ENCODE measurements at places on chromosomes 1 and 21.

GRCh38 chr1:93114391-93114790 is 35.3 kb downstream of the MTF2 start:
- no peak for DNase-seq

GRCh38 chr1:110880708-110881374 is 7.9 kb downstream of the CD53 start:
- DNase-seq, result no peak

GRCh38 chr1:97352936-97353382 is 567.9 kb downstream of the DPYD start:
- no peak for DNase-seq

DNA sequence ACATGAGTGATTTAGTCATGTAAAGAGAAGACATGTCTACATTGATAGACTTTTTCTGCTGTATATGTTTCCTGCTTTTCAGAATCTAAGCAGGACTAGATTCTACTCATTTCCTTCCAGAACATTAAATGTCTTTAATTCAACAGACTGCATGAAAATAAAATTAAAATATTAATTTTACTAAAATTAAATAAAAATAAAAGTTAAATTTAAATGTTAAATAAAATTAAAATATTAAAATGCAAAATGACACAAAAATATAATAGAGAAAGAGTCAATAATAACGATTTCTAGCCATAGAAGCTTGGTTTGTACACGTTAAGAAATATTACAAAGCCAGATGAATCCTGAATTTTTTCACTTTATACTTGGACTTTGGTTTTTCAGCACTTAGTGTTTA is 552.8 kb upstream of the NR5A2 start:
- no peak for DNase-seq

DNA sequence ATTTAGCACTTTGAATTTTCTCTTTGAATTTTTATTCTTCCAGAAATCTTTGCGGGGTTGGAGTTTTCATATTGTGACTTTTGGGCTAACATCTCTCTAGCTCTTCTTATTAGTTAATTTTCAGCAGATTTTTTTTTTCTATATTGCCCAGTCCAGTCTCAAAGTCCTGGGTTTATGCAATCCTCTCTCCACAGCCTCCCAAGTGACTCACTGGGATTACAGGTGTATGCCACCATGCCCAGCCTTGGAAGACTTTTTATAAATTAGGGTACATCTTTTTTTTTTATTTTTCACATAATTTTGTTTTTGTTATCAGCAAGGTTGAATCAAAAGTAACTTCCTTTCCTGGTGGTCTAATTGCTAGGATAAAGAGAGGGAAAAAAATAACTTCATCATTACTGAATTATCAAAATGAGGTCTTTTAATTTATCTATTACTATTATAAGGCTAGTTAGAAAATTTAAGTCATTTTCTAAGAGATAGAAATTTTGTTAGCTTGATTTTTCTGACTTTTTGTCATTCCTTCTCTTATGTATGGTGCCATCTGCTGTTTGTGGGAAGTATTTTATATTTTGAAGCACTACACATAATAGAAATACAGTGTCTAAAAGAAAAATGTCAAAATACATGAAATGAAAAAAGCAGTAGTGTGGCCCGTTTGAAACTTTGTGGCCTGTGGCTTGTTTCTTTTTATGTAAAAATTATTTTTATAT is 273.4 kb upstream of the CACYBP start:
- DNase-seq, result peak; percentile 56

- DNase-seq, result peak; percentile 45
Measured at GRCh38 chr1:158818560-158818959, 12.6 kb upstream of the MNDA start.

DNA sequence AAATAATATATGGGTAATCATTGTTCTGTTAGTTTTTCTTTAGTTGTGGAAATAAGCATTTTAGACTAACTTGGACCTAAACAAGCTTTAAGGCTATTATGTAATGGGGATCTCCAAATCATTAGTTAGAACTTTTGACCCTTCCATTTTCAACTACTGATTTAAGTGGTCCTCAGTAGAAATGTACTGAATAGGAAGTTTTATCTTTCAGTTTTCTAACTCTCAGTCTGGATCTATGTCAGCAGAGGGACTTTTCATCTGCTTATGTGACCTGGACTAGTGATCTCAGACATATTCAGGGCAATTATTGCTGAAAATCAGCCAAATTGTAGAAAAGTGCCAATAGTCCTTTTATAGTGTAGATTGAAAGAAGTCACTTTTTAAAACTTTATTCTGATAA is 56.0 kb downstream of the SASS6 start:
- DNase-seq, result no peak

- DNase-seq, result no peak
Measured at GRCh38 chr1:182668521-182669054, 15.8 kb downstream of the RGS8 start.

GRCh38 chr1:2351723-2352122 is 39.6 kb downstream of the MORN1 start:
- DNase-seq, result no peak

DNA sequence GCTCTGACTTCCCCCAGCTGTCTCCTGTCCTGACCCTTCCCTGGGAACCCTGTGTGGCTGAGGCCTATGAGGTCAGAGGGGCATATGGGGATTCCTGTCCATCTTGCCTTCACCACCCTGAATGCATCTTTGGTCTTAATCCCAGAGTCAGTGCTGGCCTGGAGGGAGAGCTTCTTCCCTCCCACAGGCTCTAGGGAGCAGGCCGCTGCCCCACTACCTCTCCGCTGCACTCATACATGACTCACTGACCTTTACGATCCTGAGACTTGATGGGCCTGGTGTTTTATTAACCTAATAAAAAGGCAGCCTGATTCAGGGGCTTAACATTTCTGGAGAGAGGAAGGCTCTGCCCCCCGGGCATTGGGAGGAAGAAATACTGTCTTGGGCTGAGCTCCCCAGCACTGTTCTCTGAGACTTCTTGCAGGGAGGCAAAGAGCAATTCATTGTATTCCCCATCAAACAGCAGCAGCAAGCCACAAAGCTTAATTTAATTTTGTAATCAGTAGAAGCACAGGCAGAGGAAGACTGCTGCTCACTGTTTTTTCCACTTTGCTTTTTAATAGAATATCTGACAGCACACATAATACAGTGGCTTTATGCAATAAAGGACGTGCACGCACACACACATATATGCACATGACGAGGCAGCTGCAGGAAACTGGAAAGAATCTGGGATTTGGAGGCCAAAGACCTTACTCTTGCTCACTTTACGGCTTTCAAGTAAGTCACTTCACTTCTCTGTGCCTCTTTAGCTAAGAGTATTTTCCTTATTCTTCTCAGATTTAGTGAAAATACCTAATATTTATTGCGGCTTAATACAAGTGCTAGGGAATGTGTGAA is 89.2 kb upstream of the GRIK3 start:
- no peak for DNase-seq

DNA sequence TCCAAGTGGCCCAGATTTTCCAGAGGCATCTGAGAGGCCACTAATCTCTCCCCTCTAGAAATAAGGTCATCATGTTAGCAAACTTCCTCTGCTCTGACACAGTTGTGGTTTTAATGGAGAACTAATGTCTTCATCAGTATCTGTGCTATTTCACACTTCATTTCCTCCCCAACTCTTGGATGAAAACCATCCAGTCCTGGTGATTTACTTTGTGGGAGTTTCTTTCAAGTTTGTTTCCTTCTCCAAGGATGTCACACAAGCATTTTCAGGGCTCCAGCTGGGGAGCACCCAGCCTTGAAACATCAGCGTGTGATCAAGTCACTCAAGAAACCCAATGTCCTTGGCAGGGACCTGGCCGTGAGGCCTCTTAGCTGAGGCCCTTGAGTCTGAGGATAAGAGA is 38.8 kb downstream of the TBX15 start:
- no peak for DNase-seq

GRCh38 chr1:212166644-212167043 is 118.6 kb upstream of the PPP2R5A start:
- no peak for DNase-seq

DNA sequence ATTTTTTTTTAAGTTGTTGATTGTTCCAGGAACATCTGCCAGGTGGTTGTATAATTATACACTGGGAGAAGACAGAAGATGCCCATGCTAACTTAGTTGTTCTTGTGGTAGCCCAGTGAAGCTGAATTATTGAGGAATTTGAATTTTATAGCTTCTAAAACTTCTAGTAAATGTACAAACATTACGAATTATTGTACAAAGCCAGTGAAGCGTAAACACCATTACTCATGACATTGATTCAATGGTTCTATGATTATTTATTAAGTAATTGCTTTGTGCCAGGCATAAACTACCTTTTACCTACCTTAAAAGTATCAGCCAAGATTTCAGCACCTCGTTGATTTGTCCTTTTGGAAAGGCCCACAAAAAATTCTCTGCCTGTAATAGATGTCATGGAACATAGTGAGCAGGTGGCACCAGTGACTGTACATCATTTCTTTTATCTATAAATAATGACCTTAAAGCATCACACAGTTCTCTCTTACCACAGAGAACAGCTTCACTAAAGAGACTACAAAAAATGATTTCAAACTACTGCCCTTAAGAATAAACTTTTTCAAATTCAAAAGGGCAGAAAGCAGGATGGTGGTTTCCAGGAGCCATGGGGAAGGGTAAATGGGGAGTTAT is 74.9 kb upstream of the BCL10 start:
- DNase-seq, result no peak

DNA sequence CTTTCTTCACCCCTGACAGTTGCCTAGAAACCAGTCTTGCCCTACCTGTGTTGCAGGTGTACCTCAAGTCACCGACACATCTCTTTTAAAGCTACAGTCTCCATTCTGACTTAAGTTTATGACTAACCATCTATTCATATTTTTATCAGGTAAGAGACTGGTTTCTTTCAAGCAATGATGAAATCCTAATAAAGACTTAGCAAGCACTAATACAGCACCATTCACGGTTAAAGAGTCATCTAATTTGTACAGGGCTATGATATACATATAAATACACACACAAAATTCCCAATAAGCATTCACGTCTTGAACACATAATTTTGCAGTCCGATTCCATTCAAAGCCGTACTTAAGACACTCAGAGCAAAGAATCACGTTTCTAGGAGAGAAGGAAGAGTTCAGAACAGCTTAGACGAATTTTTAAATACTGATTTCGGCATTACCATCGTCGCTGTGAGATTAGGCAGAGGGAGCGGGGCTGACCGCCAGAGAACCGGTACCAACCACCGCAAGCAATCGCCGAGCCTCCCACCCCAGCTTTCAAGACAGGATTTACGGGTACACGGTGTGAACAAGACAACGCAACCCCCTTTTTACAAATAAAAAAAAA is 943 bp downstream of the ERRFI1 start:
- peak; percentile 18 for DNase-seq

DNA sequence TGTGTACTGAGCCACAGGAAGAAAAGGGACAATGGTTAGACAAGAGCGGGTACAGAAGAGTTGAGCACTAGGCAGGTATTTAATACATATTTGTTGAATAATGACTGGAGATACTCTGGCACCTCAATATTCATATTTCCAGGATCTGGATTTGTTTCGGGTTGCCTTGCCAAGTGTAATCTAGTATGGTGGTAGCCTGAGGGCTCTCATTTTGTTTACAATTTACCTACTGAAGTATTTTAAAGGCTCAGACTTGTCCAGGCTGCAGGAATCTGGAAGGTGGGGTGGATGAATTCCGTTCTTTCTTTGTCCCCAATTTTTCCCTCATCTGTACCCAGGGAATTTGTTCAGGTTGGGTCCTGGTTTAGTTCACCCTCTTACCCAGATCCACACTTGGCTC is 95.0 kb downstream of the CACHD1 start:
- no peak for DNase-seq

- no peak for DNase-seq
Measured at GRCh38 chr1:97364086-97364485, 556.7 kb downstream of the DPYD start.

GRCh38 chr1:109641078-109641740 is 14.7 kb upstream of the GSTM4 start:
- no peak for DNase-seq

- peak; percentile 27 for DNase-seq
Measured at GRCh38 chr1:22341791-22342605, 109.7 kb upstream of the ZBTB40 start.

GRCh38 chr1:23423415-23424292 is 894 bp downstream of the TCEA3 start:
- DNase-seq, result no peak
